Spinal cord (tissue), 10 donors: ENCODE measurements at places on chromosomes 1 and 21.

GRCh38 chr21:44423941-44424607, 31.2 kb upstream of the LRRC3 start:
- no peak for DNase-seq

DNA sequence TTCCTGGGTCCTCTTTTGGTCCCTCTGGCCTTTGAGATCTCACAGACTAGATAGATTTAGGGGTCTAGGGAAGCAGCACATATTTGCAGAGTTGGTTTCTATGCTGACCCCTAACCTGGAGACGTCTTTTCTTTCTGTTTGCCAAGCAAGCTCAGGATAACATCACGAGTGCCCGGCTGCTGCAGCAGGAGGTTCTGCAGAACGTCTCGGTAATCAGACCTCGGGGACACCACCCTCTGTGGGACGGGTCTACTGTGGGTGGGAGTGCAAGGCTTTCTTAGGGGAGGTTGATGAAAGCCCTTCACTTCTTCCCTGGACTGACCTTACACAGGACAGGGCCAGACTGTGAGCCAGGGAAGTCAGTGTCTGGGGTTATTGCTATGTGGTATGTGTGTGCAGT, 2.9 kb downstream of the IL24 start:
- DNase-seq: no peak

- no peak for DNase-seq
Observed at GRCh38 chr1:83834621-83835264, 164.2 kb downstream of the TTLL7 start.

- no peak for DNase-seq
Observed at GRCh38 chr1:183199304-183199703, 13.2 kb downstream of the LAMC2 start.

GRCh38 chr1:201882665-201883132, 6.0 kb upstream of the SHISA4 start:
- DNase-seq: no peak

DNA sequence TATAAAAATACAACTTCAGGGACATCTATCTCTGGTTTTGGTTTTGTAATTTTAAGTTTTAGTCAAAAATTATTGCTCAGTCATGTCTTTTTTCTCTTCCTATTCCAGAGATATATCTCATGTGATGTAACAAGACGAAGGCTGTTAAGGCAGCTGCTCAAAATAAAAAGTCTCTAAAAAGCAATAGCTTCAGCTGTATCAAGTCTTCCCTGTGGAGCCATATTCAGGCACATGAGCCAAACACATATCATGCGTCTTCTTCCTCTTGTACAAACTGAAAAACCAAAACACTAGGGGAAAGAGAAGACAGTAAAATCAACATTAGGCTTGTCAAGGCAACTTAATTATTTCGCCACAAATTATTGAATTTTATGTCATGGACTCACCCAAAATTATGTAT, 240.7 kb downstream of the NRIP1 start:
- DNase-seq: no peak

GRCh38 chr1:107405236-107405635, 264.4 kb downstream of the NTNG1 start:
- no peak for DNase-seq
